ENCODE measurements at places on chromosomes 1 and 21.

DNA sequence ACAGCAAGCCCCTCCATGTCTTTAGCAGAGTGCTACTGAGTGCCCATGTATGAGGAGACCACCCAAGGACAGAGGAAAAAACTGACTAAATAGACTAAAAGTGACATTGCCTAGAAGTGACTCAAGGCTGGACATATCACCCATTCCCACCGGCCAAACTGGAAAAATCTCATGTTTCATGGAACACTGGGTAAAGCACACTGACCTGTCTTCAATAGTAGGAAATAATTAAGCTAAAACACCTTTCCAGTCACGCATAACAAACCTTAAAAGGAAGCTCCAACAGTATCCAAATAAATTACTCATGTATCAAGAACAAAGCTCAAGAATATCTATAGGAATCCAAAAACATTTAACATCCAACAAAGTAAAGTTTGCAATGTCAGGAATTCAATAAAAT lies 120.4 kb downstream of the SNX7 start:
- no peak overlapping the region for H3K27ac ChIP-seq
- DNase-seq: no peak
- no peaks in the 10 kb centered on the region for H3K4me1 ChIP-seq
- H3K36me3 ChIP-seq: peaks cover 6% of the 10 kb centered on the region

DNA sequence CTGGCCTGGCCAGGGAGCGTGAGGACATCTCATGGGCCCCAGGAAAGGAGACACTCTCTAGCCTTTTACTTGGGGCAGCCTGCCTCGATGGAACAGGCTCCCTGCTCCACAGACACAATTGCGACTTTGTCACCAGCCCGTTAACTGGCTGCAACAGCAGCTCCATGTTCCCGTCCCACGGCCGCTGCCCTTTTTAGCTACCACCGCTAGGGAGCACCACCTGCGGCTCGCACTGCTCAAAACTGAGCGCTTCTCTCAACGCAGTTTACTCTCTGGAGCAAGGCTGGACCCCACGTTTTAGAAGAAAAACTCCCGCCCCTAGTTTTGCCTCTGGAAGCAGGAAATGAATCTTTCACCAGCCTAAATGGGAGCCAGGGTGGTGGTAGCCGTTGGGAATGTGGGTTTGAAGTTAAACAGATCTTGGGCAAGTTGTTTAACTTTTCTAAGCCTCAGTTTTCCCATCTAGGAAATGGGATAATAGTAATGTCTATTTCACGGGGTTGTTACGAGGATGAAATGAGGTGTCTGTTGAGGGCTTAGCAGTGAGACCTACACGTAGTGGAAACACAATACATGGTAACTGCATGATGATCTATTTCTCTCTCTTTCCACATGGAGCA lies 3.5 kb upstream of the LRRC38 start:
- peaks cover 6% of the 10 kb centered on the region for H3K4me1 ChIP-seq
- no peak for DNase-seq
- peaks cover 48% of the 10 kb centered on the region for H3K27me3 ChIP-seq
- H3K36me3 ChIP-seq: peaks cover 3% of the 10 kb centered on the region

DNA sequence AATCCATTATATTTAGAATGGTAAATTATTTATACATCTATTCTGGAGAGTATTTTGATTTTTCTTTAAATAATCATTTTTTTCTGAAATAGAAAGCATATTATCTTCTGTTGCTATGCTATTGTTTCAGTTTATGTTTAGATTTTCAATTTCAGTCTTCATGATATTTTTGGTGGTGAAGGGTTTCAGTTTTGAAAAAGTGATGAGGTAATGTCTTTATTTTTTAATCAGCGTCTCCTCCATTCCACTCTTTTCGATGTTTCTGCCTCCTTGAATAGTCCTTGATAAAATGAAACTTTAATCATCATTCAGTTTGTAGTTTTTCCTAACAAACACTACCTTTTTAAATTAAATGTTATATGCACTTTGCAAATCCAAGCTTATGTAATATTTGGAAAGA lies 428.6 kb downstream of the PTPRC start:
- H3K4me1 ChIP-seq: no peaks in the 10 kb centered on the region
- no peaks in the 10 kb centered on the region for H3K36me3 ChIP-seq
- H3K4me3 ChIP-seq: no peak overlapping the region

DNA sequence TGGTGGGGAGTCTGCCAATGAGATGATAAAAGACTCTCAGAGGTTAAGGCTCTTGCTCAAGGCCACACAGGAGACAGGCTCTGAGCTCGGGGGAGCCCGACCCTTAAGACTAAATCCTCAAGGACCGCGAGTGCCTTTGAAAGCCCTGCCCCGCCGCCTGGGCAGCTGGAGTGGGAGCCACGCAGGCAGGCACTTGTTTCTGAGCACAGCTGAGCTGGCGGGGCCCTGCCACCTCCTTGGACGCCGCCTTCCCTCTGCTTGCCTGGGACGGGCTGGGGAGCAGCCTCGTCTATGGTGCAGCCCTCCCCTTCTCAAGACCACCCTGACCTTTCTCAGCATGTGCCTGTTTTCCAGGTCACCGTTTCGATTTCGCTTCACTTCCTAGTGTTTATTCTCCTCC lies 169.3 kb downstream of the CAMTA1 start:
- no peaks in the 10 kb centered on the region for H3K36me3 ChIP-seq
- H3K4me3 ChIP-seq: no peak overlapping the region
- H3K27ac ChIP-seq: no peak overlapping the region
- DNase-seq: no peak

DNA sequence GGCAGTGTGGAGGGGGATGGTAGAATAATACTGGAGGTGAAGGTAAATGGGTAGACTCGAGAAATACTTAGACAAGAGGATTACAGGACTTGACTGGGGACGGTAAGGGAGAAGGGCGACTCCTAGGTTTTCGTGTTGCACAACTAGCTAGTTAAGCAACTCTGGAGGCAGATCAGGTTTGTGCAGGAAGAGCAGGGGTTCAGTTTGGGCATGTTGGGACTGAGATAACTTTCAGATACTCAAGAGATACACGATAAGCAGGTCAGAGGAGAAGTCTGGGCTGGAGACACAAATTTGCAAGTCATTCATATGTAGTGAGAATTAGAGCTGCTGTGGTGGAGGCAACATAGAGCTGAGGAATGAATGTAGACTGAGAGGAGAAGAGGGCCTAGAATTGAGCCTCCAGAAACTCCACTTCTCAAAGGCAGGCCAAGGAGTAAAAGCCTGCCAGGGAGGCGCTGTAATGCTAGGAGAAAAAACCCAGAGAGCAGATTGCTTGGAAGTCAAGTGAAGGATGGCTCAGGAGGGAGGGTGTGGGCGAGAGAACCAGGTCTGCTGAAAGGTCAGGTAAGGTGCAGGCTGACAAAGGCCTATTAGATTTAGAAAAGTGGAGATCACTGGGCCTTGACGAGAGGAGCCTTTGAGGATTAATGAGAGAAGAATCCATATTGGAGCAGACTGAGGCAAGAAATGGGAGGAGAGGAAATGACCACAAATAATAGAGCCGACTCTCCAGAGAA lies 20.8 kb downstream of the MAB21L3 start:
- H3K4me3 ChIP-seq: no peak overlapping the region
- no peak overlapping the region for H3K27ac ChIP-seq
- no peak for DNase-seq
- H3K27me3 ChIP-seq: peaks cover 16% of the 10 kb centered on the region
- H3K4me1 ChIP-seq: no peaks in the 10 kb centered on the region
- no peaks in the 10 kb centered on the region for H3K36me3 ChIP-seq

DNA sequence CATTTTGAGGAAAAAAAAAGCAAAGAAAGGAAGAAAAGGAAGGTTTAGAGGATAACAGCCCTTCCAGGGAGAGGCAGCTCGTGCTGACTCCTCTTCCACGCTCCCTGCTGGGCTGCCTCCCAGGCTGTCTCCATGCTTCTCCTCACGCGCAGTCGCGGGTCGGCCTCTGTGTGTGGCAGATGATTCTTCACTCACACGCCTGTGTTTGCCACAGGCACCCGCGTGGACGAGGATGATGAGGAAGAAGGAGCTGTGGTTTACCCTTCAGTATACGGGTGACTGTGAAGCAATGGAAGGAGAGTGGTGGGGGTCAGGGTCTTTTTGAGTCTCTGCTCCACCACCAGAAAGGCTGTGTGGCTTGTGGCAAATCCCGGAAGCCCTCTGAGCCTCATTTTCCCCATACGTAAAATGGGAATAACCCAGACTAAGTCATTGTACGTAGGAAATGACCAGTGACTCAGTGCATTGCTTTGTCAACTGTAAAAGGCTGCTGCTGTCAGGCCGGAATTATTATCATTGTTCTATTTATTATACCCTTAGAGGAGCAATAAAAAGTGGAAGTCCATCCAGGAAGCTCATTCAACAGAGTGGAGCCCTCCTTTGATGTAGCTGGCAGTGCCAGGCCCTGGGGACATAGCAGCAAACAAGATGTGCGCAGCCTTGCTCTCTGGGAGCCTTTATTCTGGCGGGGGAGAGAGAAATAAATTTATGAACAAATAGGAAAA lies 11.9 kb upstream of the SH2D2A start:
- H3K36me3 ChIP-seq: no peaks in the 10 kb centered on the region
- no peak overlapping the region for H3K27ac ChIP-seq
- H3K4me1 ChIP-seq: no peaks in the 10 kb centered on the region
- DNase-seq: no peak
- peaks cover 62% of the 10 kb centered on the region for H3K27me3 ChIP-seq
- H3K4me3 ChIP-seq: no peak overlapping the region

- H3K36me3 ChIP-seq: peaks cover 16% of the 10 kb centered on the region
- peak within 1 kb of the TSS; percentile 94 for H3K27ac ChIP-seq
- peak within 1 kb of the TSS; percentile 96 for H3K4me3 ChIP-seq
Measured at GRCh38 chr1:247331525-247332214, at the start of gene ZNF496. Gene ZNF496 (minus strand): TSS chr1:247331867. CDS start chr1:247329578, 2,289 bp downstream.

- peaks cover 1% of the 10 kb centered on the region for H3K36me3 ChIP-seq
- no peak overlapping the region for H3K27ac ChIP-seq
- peaks cover 16% of the 10 kb centered on the region for H3K4me1 ChIP-seq
- no peak overlapping the region for H3K4me3 ChIP-seq
- H3K27me3 ChIP-seq: no peaks in the 10 kb centered on the region
- DNase-seq: no peak
Measured at GRCh38 chr21:43609501-43610340, 49.6 kb downstream of the HSF2BP start.

GRCh38 chr1:1672181-1672965 lies 13.6 kb upstream of the CDK11B start:
- no peak for DNase-seq
- H3K4me3 ChIP-seq: no peak overlapping the region
- no peak overlapping the region for H3K27ac ChIP-seq
- H3K36me3 ChIP-seq: peaks cover 22% of the 10 kb centered on the region
- peaks cover 3% of the 10 kb centered on the region for H3K4me1 ChIP-seq
- H3K27me3 ChIP-seq: no peaks in the 10 kb centered on the region

DNA sequence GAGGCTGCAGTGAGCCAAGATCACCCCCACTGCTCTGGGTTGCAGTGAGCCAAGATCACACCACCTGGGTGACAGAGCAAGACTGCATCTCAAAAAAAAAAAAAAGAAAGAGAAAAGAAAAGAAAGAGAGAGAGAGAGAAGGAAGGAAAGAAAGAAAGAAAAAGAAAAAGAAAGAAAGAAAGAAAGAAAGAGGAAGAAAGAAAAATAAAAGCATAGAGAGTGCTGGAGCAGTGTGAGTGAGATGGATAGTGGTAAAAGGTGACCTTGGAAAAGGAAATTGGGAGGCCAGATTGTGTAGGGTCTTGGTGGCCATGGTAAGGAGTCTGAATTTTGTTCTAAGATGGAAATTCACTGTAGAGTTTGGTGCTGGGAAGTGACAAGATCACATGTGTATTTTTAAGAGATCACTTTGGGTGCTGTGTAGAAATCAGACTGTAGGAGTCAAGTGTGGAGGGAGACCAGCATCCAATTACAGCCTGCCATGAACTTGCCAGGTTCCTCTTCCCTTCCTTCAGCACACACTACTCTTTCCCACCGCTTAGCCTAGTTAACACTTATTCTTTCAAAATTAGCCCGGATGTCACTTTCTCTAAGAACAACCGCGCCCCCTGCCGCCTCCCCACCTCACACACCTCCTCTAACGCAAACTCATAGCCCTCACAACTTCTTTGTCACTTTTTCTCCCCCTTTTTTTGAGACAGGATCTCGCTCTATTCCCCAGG lies 17.9 kb downstream of the MTX1 start:
- peak overlapping the region; percentile 84 for H3K4me3 ChIP-seq
- H3K36me3 ChIP-seq: peaks cover 3% of the 10 kb centered on the region
- H3K27ac ChIP-seq: peak overlapping the region; percentile 95
- no peaks in the 10 kb centered on the region for H3K27me3 ChIP-seq
- peak; percentile 56 for DNase-seq

DNA sequence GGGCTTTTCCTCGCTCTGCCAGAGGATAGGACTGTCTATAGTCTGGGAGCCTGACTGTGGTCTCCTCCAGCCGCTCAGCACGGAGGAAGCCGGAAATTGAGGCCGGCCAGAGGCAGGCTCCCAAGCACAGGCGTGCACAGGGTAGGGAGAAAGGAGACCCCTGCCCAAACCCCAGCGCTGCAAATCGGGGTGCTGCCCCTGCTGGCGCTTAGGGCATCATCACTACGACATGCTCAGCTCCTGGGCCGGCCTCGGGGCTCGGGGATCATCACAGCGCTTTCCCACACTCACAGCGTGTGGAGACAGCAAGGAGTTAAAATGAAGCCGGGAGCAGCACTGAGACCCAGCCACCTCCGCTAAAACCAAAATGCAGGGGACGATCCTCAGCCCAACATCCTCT lies 62.8 kb upstream of the ARHGEF16 start:
- peaks cover 48% of the 10 kb centered on the region for H3K27me3 ChIP-seq
- no peak for DNase-seq
- no peak overlapping the region for H3K27ac ChIP-seq
- H3K4me3 ChIP-seq: no peak overlapping the region
- H3K36me3 ChIP-seq: no peaks in the 10 kb centered on the region

GRCh38 chr21:21864321-21864840 lies 866.2 kb downstream of the NCAM2 start:
- no peak for DNase-seq
- H3K4me1 ChIP-seq: peaks cover 2% of the 10 kb centered on the region
- H3K4me3 ChIP-seq: no peak overlapping the region
- H3K36me3 ChIP-seq: no peaks in the 10 kb centered on the region
- no peaks in the 10 kb centered on the region for H3K27me3 ChIP-seq

DNA sequence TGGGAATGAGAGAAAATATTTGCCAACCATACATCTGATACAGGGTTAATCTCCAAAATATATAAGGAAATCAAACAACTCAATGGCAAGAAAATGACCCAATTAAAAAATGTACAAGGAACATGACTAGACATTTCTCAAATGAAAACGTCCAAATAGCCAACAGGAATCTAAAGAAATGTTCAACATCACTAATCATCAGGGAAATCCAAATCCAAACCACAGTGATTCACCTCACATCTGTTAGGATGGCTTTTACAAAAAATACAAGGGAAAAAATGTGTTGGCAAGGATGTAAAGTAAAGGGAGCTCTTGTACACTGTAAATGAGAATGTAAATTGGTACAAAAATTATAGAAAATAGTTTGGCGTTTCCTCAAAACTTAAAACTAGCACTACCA lies 54.7 kb upstream of the ZRANB2 start:
- no peak overlapping the region for H3K4me3 ChIP-seq
- DNase-seq: no peak
- H3K27me3 ChIP-seq: no peaks in the 10 kb centered on the region

DNA sequence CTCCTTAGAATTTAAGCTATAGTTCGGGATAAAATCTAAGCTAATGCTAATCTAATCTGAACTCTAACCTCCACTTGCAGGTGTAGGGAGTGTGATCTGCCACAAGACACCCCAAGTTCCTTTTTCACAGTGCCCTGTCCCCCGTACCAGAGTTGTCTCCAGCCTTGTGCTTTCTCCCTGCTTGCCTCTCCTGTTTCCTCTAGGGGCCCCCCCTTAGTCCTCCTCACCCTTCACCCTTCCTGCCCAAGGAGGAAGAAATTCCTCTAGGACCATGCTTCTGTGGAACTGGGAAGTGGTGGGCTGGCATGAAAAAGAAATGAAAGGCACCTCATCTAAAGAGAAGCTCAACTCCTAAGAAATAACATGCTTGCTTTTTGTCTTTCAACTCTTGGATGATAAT lies 50.2 kb upstream of the BCL9 start:
- DNase-seq: no peak
- H3K36me3 ChIP-seq: no peaks in the 10 kb centered on the region
- H3K4me3 ChIP-seq: no peak overlapping the region
- H3K4me1 ChIP-seq: no peaks in the 10 kb centered on the region
- no peak overlapping the region for H3K27ac ChIP-seq

All from stimulated activated naive B cell treated with anti-CD40 and anti-IgM and Interleukin-4, amounts not matched to agents 10 μg/mL and 1 μg/mL and 100 μg/mL, for 72 hours (primary cell).